Erythroblast (primary cell): ENCODE measurements at places on chromosomes 5 and 9.

DNA sequence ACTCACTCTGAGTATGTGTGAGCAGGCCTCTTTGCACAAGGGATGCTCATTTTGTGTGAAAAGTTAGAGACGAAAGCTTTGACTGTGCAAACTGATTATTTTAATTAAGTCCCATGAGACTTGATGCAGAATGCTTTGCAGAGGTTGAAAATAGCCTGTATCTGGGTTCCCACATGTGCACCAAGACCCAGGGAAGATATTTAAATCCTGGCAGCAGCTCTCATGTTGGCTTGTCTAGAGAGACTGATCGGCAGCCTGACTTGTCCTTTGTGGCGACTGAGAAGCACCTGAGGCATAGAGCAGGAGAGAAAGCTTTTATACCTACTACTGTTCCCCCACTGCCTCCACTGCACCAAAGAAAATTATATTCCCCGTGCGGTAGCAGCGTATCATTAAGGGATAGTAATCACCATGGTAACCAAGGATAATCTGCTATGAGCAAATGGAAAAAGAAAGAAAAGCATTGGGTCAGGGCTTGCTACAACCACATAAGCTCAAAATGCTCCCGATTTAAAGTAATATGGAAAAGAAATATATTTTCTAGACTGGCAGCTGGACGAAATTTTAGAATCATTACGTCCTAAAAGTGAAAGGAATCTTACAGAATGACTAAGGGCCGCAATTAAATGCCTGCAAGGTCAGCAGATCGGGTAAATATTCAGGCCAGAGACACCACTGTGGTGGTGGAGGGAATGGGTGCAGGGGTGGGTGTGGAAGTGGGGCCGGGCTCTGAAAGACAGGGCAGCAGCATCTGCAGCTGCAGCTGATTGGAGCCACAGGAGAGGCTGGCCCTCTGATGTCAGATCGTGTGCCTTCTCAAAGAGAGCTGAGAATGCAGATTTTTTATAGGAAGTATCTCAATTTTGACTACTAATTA, 135.3 kb upstream of the EPB41L4A start:
- DNase-seq, result no peak

- DNase-seq, result no peak
Measured at GRCh38 chr9:9563817-9564216, 1049.0 kb downstream of the PTPRD start.

DNA sequence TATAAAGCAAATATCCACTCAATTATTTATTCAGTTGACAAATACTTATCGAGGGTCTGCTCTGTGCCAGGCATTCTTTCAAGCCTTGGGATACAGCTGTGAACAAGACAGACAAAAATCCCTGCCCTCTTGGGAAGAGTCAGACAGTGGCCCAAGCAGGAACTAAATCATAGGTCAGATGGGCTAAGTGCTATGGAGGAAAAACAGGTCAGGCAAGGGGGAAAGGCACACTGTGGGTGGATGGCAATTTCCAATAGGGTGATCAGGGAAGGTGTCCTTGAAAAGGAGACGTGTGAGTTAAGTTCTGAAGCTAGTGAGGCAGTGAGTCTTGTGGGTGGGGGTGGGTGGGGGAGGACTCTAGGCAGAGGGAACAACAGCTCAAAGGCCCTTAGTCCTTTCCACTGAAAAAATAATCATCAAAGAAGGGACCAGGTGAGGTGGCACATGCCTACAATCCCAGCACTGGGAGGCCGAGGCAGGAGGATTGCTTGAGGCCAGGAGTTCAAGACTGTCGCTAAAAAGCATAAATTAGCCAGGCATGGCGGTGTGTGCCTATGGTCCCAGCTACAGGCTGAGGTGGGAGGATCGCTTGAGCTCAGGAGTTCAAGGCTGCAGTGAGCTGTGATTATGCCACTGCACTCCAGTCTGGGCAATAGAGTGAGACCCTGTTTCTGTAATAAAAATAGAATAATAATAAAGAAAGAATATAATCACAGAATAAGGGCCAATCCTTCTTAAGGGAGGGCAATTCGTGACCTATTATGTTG, 95.2 kb upstream of the CPEB4 start:
- DNase-seq, result no peak

DNA sequence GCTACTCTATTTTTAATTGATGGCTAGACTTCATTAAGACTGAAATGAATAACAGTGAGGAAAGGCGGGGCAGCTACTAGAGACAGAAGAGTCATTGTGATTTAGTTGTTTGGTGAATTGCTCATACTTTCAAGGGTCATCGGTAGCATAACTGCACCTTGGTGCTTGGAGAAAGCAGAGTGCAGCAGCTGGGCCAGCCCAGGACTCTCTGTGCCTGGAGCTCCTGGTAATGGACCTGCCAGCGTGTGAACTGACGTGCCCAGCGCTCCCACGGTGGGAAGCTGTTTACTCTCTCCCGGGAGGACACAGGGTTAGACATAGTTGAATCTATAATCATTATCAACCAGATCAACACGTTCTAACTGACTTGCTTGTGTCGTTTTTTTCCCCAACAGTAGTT, 42.9 kb downstream of the LURAP1L start:
- DNase-seq, result no peak

GRCh38 chr5:68283766-68284165, 68.2 kb downstream of the PIK3R1 start:
- DNase-seq, result no peak

DNA sequence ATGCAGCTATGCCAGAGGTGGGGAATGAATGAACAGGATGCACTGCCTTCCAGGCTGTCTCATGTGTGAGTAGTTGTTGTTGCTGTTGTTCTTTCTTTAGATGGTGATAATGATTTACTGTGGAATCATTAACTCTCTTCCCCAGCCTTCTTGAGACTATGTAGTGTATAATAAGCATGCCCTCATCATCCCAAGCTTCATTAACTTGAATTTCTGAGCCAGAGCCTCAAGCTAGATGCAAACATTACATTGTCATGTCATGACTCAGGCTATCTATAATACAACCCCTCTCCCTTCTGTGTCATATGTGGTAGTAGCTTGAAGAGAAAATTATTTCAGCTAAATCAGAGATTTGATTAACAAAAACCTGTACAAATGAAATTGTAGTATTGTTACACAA, 10.0 kb upstream of the ADAMTSL1 start:
- DNase-seq, result no peak

DNA sequence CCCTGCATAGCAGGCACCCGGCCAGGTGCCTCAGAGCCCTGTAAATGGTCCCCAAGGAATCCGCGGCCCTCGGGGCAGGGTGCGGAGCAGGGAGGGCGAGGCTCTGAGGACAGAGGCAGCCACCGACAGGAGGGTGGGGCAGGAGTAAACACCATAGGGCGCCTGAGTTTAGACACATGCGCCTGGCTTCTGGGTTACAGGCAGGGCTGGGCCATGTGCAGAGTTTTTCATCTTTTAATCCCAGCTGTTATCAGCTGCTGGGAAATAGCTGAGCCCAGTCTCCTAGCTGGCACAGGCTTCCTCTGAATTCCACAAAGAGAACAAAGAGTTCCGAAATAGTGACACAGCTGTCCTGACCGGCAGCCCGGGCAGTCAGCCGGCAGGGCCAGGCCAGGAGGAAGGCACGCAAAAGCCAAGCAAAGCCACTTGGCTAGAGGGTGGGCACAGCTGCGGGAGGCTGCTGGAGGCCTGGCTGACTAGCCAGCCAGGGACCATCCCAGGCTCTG, 98.9 kb upstream of the PHYKPL start:
- no peak for DNase-seq

DNA sequence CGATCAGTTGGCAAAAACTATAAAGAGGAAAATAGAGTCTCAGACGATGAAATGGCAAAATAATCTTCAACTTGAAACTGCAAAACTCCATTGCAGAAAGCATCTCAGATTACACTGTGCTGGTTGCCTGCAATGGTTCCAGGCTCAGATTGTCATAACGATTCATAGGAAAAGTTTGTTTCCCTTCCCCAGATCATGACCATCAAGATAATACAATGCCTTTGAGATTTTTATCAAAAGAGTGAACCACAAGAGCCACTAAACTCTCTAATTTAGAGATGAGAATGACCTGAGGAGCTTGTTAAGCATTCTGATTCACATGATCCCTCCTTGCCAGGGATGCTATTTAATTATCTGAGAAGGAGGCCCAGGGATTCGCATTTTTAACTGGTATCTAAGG, 52.6 kb upstream of the ITGA1 start:
- DNase-seq, result no peak

GRCh38 chr9:123000371-123001068, 32.9 kb upstream of the GPR21 start:
- no peak for DNase-seq

- peak; percentile 3 for DNase-seq
Measured at GRCh38 chr9:1018121-1018520, 32.0 kb upstream of the DMRT2 start.

DNA sequence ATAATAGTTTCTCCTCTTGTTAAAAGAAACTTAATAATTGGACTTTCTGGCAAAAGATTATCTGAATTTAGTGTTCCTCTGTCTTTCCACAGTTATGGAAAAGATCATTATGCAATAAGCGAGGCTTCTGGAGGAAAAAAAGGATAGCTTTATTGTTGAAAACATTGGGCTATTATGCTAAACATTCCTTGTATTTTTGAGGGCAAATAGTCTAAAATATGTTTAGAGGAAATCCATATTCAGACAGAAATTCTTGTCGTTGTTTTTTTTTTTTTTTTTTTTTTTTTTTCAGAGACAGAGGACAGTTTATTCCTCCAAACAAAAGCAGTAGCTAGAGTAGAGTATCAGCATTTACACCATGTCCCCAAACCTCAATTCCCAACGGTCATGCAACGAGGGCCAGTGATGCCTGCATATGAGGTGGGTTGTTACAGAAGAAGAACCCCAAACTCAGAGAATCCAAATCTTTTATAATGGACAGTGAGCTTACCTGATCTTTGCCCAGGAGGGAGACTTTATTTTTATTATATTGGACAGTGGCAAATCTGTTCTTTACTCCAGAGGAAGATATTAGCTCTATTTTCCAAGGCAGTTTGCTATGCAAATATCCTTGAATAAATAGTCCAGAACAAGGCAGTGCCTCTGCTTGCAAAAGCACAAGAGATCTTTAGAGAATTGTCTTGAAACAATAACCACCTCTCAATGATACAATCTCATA, 48.4 kb upstream of the CDK5RAP2 start:
- DNase-seq, result no peak

DNA sequence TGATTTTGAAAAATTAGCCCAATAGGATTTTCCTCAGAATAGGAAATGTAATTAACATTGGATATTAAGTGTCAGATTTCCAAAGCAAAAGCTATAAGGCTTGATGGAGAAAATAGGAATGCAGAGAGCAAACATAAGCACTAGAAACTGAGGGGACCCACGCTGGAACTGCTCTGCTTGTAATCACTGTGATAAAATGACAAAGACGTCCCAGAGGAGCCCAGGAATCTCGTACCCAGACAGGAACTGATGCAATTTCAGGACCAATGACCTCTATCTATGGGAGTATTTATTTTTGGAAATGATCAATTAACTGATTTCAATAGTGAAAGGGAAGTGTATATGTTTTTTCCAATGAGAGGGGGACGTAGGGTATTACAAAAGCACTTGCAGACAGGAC, 714.5 kb upstream of the WWC1 start:
- no peak for DNase-seq

DNA sequence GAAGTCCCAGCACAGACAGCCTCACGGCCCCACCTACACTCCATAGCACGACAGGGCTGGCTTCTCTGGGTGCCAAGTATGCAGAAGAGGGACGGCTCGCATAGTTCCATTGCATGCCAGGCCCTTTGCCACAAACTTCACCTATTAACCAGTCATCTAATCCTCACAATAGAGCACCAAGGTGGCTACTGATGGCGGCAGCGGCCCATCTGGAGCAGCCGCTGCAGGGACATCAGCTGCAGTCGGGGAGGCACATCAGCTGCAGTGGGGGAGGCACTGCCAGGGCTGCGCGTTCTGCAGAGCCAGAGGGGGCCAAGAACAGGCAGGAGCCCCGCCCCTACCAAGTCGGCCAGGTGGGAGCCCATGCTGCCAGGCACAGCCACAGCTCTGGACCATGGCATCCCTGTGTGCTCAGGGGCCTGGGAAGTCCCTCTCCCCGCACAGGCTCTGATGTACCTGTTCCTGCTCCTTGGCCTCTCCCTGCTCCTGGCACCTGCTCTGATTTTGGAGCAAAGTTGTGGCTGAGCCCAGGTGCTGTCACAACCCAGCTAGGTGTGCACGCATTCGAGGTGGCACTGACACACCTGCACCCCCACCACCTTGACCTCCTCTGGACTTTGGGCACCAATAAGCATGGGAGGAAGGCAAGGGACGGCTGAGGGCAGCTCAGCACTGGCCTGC, 61.5 kb upstream of the SYNPO start:
- DNase-seq, result no peak

- no peak for DNase-seq
Measured at GRCh38 chr9:131227112-131227958, 49.0 kb downstream of the FAM78A start.

DNA sequence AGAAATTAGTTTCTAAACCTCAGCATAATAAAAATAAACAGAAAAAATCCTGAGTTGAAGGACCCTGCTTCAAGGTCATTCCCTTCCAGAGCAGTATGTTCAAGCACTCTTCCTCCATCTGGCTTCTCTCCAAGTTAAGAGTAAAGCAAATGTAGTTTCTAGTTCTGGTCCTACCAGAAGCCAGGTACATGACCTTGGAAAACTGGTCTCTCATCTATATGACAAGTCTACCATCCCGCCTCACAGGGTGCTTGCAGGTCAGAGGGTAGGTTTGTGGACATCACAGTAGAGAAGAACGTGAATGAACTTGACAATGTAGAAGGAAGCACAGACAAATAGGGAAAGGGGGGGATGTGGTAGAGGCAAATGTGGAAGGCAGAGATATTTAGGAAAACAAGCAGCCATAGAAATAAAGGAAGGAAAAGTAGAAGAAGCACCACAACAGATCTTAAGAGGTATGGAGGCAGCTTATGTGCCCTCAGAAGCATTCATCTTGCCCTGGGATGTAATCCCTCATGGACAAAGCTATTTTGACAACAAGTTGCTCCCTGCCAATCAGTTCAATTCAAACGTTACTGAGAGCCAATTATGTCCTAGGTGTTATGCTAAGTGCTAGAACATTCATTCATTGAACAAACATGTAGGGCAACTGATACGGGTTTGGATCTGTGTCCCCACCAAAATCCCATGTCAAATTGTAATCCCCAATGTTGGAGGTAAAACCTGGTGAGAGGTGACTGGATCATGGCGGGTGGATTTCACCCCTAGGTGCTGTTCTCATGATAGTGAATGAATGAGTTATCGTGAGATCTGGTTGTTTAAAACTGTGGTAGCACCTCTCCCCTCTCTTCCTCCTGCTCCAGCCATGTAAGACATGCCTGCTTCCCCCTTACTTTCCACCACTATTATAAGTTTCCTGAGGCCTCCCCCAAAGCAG, 23.7 kb upstream of the CTNNAL1 start:
- no peak for DNase-seq

- DNase-seq, result no peak
Measured at GRCh38 chr9:137490532-137491186, 31.5 kb upstream of the NSMF start.

DNA sequence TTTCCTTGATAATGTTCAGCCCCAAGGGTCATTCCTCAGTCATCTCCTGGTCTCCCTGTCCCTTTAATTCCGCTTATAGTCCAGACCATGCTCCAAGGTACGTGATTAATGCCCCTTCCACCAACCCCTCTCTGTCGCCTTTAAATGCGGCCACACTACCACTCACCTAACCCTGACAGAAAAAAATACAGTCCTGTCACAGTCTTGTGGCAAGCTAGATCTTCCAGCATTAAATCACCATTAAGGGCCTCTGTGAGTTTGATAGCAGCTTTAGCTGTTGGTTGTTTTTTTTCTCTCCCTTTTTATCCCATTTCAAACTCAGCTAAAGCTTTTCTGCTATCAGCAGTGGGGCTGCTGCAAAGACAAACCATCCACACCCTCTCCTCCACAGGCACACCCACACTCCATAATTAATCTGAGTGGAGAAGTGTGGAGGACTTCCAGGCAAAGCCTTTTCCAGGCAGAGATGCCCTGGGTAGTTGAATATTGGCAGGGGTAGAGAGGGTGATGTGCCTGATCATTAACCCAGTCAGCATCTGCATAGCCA, 522.7 kb upstream of the CLINT1 start:
- DNase-seq, result no peak
